Hematopoietic multipotent progenitor cell treated with erythropoietin and hydrocortisone succinate and interleukin-3 and kit ligand, for 4 days (in vitro differentiated cells): ENCODE measurements at places on chromosomes 7 and 10.

GRCh38 chr10:71390461-71390835 lies 6.3 kb upstream of the CDH23 start:
- DNase-seq = peak; percentile 63

DNA sequence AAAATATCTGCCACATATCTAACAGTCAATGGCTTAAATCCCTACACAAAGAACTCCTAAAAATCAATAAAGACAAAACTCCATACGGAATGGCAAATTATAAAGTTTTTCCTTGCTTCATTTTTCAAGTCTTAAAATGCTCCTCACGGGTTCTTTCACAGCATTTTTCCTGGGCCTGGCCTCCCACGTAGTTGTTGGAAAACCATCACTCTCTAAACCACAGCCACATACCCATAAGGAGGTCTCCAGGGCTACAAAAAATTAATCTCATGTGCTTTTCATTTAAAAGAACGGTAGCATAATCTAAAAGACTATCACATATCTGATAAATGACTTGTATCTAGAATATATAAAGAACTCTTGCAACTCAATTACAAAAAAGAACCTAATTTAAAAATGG lies 2.9 kb downstream of the COA1 start:
- DNase-seq = no peak

- DNase-seq = no peak
Measured at GRCh38 chr10:23338155-23338828, 6.3 kb downstream of the C10orf67 start.

- DNase-seq = no peak
Measured at GRCh38 chr7:1246160-1246870, 13.6 kb downstream of the UNCX start.

GRCh38 chr7:29859524-29860185 lies 53.3 kb downstream of the WIPF3 start:
- peak; percentile 69 for DNase-seq

- DNase-seq = no peak
Measured at GRCh38 chr7:29139191-29139590, 7.1 kb downstream of the CPVL start.

GRCh38 chr10:93722550-93722949 lies 20.2 kb upstream of the FRA10AC1 start:
- no peak for DNase-seq

- DNase-seq = no peak
Measured at GRCh38 chr7:51949726-51950644, 633.4 kb upstream of the COBL start.
